Muscle of leg (tissue), 16 donors: ENCODE measurements at places on chromosomes 2 and 18. TPM values are rescaled to one million over a fixed set of nuclear protein-coding genes. Genes with fewer than 3 reads are reported as not detected.

CSRNP3 gene
- total RNA-seq, result 15.6 TPM

GRCh38 chr18:21904856-21905255, 164.3 kb downstream of the MIB1 start:
- no peak overlapping the region for H3K27ac ChIP-seq
- peaks cover 5% of the 10 kb centered on the region for H3K4me1 ChIP-seq
- H3K36me3 ChIP-seq, result no peaks in the 10 kb centered on the region
- H3K27me3 ChIP-seq, result no peaks in the 10 kb centered on the region
- peak; percentile 64 for DNase-seq

- DNase-seq, result no peak
- H3K27ac ChIP-seq, result no peak overlapping the region
- H3K27me3 ChIP-seq, result no peaks in the 10 kb centered on the region
- H3K36me3 ChIP-seq, result no peaks in the 10 kb centered on the region
These were observed 11.2 kb downstream of the REV1 start for GRCh38 chr2:99478632-99479031.

DNA sequence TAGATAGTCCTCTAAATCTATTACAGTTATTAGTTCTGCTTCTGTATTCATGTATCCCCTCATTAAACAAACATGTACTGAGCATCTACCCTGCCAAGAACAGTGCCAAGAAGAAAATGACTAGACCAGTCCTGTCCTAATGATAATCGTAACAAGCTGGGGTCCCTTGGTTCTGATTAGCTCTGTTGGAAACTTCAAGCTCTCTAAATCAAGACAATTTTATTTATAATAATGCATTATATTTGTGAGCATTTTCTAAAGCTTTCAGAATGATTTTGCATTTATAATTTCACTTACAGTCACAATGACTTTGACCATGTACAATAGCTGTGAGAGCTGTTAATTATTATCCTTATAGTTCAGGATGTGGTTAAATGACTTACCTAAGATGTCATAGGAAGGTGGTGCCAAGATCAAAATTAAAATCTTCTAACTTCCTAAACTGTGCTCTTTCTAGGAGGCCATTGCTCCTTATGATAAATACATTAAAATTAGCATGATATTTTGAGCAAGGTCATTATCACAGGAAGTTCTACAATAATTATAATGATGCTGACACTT, 336.5 kb upstream of the SLC39A10 start:
- no peaks in the 10 kb centered on the region for H3K27me3 ChIP-seq
- H3K27ac ChIP-seq, result no peak overlapping the region
- DNase-seq, result peak; percentile 17
- H3K4me3 ChIP-seq, result no peak overlapping the region

DNA sequence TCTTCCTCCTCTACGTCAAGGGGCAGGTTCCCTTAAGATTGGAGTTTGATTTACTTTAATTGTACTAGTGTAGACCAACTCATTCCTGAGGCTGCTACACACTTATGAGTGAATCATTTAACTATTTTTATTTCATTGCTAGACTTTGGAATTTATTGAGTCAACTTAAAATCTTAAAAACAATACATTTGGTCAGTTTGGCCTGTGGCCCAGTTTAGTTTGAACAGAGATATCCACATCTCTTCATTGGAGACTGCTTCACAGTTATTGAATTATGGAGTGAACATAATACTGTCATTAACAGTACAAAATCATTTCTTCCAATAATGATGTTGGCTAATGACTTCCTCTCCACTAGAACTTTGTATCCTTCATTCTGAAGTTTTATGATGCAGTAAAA, 34.5 kb upstream of the STPG4 start:
- no peak for DNase-seq
- H3K4me3 ChIP-seq, result no peak overlapping the region
- no peaks in the 10 kb centered on the region for H3K27me3 ChIP-seq
- no peak overlapping the region for H3K27ac ChIP-seq

DNA sequence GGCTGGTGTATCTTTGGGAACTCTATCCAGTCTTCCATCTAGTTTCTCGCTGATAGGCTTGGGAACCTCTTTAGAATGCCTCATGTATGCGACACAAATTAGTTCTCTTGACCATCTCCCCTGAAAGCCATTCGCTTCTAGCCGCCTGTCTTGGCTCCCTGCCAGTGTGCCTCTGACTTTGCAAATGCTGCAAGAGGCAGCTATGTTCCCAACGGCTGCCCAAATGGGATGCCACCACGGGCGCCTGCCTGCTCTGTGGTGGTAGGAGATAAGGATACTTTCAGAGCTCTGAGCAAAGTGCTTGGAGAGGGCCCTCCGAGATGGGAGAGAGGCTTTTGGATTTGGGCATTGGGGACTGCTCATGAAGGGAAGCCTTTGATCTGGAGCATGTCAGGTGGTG, 77.7 kb upstream of the IGFBP5 start:
- no peak overlapping the region for H3K4me3 ChIP-seq
- H3K4me1 ChIP-seq, result peaks cover 41% of the 10 kb centered on the region
